ENCODE measurements at places on chromosomes 1 and 21.

DNA sequence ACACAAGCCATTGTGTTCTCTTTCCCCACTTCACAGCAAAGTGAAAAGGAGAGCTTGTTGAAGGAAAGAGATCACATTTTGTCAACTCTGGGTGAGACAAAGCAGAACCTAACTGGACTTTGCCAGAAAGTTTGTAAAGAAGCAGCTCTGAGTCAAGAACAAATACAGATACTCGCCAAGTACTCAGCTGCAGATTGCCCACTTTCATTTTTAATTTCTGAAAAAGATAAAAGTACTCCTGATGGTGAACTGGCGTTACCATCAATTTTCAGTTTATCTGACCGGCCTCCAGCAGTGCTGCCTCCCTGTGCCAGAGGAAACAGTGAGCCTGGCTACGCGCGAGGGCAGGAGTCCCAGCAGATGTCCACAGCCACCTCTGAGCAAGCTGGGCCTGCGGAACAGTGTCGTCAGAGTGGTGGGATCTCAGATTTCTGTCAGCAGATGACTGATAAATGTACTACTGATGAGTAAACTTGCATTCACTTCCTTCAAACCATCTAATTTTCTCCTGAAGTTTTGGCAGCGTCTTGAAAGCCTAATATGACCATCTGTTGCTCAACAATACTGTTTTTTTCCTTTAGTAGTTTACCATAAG lies 43.7 kb downstream of the BACH1 start:
- peak; percentile 98 for DNase-seq

- no peak for DNase-seq
Observed at GRCh38 chr1:246121533-246121932, 385.5 kb downstream of the SMYD3 start.

GRCh38 chr1:234162661-234163060 lies 210.6 kb upstream of the COA6 start:
- DNase-seq, result no peak

DNA sequence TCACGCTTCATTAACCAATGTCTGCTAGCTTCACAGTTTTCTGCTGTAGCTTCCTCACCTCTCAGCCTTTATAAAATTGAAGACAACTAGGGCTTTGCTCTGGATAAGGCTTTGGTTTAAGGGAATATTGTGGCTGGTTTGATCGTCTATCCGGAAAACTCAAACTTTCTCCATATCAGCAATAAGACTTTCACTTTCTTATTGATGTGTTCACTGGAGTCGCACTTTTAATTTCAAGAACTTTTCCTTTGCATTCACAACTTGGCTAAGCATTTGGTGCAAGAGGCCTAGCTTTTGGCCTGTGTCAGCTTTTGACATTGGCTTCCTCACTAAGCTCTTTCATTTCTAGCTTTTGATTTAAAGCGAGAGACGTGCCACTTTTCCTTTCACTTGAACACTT lies 12.9 kb downstream of the COA6 start:
- no peak for DNase-seq

DNA sequence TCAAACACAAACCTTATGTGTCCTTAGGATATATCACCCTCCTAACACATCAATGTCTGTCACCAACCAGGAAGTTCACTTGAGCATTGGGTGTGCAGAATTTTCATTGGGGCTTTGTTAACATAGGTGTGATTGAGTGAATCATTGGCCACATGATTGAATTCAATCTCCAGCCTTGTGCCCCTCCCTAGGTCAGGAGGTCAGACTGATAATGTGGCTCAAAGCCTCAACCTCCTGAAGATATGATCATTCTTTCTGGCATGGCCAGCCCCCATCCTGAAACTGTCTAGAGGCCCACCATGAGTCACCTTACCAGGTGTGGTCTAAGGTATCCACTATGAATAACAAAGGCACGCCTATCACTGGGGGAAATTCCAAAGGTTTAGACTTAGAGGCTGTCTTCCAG lies 90.1 kb downstream of the PKN2 start:
- DNase-seq, result peak; percentile 71

GRCh38 chr21:33314111-33314510 lies 10.7 kb upstream of the IFNAR1 start:
- DNase-seq, result peak; percentile 79

GRCh38 chr1:225480825-225481434 lies 53.1 kb upstream of the LBR start:
- DNase-seq, result peak; percentile 38

GRCh38 chr1:65174585-65174984 lies 26.6 kb downstream of the AK4 start:
- peak; percentile 97 for DNase-seq

- peak; percentile 69 for DNase-seq
Observed at GRCh38 chr1:20601129-20601825, 12.4 kb downstream of the CDA start.

DNA sequence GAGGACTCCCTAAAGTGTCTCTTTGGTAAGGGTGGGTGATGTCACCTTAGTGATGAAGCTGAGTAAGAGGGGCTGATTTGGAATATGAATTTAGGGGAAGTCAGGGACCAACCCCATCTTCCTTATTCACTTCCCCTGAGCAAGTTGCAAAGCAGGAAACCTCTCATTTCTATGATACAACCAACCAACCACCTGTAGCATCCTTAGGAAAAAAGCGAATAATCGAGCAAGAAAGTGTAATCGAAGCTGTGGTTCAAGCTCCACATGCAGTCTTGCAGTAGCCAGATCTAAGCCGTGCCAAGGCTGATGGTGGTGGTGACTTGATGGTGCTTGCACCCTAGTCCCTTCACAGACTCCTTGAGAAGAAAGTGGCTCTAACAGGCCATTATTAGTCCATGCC lies 3.2 kb downstream of the TEX35 start:
- DNase-seq, result no peak

DNA sequence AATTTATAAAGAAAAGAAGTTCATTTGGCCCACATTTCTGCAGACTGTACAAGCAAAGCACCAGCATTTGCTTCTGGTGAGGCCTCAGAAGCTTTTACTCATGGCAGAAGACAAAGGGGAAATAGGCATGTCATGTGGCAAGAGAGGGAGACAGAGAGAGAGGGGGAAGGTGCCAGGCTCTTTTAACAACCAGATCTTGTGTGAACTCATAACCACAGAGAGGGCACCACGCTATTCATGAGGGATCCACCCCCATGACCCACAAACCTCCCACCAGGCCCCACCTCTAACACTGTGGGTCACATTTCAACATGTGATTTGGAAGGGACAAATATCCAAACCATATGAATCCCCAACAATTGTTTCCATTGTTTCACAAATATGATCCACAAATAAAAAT lies 467.9 kb downstream of the SIPA1L2 start:
- DNase-seq, result no peak

DNA sequence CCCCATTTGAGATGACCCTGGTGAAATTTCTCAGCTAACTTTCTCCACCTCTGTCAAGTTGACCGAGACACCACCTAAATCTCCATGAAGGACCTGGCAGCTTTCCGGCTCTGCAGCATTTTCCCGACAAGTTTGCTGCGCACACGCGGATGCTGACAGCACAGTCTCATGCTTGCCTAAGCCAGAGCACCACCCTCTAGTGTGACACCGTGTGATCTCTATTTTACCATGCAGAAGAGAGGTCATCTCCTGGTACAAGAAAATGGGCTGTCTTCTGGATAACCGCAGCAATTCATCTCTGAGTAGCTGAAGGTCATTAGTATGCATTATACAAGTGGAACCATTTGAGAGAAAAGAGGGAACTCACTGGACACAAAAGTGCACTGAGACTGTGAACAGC lies 38.9 kb upstream of the H6PD start:
- no peak for DNase-seq

- DNase-seq, result peak; percentile 34
Observed at GRCh38 chr1:219422811-219423598, 189.9 kb downstream of the ZC3H11B start.

GRCh38 chr1:9234223-9235095 lies at the start of gene H6PD:
Gene H6PD (plus strand): TSS chr1:9234774. CDS start chr1:9244935, 10,161 bp downstream.
- peak; percentile 78 for DNase-seq
